ENCODE measurements at places on chromosomes 6 and 20.

- DNase-seq: no peak
Observed at GRCh38 chr6:35611240-35611639, 77.5 kb downstream of the FKBP5 start.

DNA sequence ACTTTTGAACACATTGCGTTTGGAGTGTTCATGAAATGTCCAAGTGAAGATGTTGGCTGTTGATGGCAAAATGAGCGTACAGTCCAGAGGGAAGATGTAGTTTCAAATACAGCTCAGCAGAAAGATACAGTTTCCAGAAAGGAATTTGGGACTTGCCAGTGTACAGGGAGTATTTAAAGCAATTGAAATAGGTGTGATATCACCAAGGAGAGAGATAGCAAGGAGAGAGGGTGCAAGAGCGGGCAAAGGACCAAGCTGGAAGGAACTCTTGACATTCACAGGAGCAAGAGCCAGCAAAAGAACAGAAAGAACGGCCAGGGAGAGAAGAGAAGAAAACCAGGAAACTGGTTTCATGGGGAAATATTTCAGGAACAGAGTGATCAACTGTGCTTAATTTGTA lies 47.8 kb downstream of the CARMIL1 start:
- DNase-seq: no peak

- DNase-seq: no peak
Observed at GRCh38 chr6:43746071-43746470, 23.9 kb upstream of the VEGFA start.

GRCh38 chr6:111361648-111362047 lies 121.4 kb downstream of the REV3L start:
- DNase-seq: no peak

GRCh38 chr6:137494988-137495702 lies 951 bp upstream of the OLIG3 start:
- no peak for DNase-seq

- no peak for DNase-seq
Observed at GRCh38 chr6:44023586-44024454, 103.4 kb downstream of the MRPL14 start.

DNA sequence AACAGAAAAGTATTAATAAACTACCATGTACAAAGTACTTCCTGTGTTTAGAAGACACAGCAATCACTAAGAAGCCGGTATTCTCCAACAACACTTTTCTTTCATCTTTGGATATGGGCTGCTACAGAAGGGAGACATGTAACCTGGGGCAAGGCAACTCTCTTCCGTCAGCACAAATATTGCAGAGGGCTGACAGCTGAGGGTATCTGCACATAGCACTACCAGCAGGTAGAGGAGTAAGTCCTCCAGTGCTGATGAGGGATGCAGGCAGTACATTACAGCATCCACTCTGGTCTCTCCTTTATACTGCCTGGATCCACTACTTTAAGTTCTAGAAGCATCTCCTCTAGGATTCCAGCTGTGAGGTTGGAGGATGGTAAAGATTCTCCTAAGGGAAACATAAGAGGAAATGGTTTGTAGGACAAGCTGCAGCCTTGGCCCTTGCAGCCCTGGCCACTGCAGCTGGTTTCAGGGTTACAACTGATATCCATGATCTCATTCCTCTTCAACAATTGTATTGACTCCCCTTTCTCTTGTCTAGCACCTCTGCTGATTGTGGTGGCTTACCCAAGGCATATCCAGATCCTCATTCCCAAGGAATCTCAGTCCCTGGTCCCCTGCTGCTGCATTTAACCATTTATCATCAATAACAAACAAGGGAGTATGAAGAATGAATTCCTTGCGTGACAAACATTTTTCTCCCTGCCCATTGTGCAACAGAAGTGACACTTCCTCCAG lies 110.7 kb upstream of the ADGRF1 start:
- no peak for DNase-seq

GRCh38 chr6:157569543-157569942 lies 188.6 kb downstream of the ZDHHC14 start:
- DNase-seq: no peak

GRCh38 chr6:164167873-164168405 lies 753.4 kb downstream of the QKI start:
- DNase-seq: no peak

DNA sequence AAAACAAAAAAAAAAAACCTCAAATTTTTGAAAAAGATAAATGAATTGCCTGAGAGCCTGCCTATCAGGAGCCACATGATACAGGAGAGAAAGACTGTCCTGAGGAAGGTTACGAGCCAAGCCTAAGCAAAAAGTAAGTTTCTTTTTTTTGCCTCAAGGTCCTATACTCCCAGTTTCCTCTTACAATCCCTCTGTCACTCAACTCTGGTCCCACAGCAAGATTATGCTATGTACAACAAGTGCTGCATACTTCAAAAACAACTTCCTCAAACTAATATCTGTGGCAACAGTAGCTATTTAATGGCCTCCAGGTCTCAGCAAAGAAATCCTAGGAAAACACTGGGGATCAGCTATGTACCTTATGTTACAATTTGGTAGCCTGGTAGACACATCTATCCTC lies 46.8 kb downstream of the PLN start:
- no peak for DNase-seq

GRCh38 chr6:71396410-71396801 lies 107.8 kb downstream of the OGFRL1 start:
- no peak for DNase-seq

DNA sequence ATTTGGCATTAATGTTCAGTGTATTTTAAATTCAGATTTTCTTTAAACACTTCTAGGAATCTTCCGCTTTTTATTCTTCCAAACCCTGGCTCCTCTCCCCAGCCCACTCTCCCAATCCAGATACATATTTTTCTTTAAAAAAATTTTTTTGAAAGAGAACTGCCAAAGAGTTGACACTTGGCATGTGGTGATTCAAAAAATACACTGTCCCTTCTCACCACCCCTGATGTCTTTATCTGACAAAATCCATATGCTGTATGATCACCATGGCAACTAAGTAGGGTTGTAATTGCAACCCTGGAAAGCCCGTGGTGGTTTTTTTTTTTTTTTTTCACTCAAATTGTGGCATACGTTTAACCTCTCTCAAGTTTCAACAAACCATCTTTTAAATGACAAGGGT lies 355.8 kb upstream of the SASH1 start:
- DNase-seq: no peak

DNA sequence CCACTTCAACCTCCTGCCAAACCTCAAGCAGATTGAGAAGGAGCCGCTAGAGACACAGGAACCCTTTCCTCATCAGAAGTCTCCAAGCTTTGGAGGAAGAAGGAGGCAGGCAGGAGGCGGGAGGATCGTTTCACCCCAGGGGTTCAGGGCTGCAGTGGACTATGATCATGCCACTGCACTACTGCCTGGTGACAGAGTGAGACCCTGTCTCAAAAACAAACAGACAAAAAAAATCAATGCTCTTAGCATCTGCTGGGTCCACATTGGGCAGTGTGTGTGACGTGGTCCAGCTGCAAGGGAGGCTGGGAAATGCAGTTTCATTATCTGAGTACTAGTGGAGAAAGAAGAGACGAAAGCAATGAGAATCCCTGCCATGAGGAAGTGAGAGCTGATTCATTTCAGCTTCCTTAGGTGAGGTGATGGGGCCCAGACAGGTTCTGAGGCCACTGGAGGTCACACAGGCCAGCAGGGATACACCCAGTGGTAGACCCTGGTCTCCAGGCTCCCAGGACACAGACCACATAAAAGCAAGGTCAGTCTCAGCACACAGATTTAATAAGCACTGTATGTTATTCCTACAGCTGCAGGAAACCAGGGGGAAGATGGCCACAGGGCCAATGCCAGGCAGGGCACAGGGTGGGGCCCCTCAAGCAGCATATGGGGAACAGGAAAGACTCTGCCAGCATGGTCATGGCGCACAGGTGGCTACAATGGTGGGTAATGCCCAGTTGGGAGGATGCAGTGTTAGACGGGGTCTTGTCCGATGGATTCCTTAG lies 4.3 kb downstream of the GFRA4 start:
- DNase-seq: no peak

- DNase-seq: no peak
Observed at GRCh38 chr20:38159957-38160756, 4.9 kb downstream of the TGM2 start.

DNA sequence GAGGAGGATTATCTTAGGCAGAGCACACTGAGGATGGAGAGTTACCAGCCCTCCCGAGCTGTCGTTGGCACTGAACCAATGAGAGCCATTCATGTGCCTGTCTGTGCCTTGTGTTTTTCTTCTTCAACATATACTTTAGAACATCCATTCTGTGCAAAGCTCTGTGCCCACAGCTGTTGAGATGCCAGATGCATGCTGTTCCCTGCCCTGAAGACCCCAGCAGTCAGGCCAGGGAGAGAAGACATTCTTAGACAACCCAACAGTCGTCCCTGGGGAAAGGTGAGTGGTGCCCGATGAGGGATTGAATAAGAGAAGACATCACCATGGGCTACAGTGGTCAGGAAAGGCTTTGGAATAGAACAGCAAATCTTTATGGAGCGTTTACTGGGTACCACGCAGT lies 114.1 kb downstream of the NRN1 start:
- DNase-seq: no peak

- DNase-seq: no peak
Observed at GRCh38 chr6:128694303-128695009, 174.1 kb upstream of the PTPRK start.

GRCh38 chr6:138538390-138539031 lies 39.2 kb upstream of the NHSL1 start:
- no peak for DNase-seq

Data from NCI-H2029 (cell line).